ENCODE measurements at places on chromosomes 7 and 10. TPM values are rescaled to one million over a fixed set of nuclear protein-coding genes. Genes with fewer than 3 reads are reported as not detected.

Gene CXCL12
- total RNA-seq, result not detected

Gene MOGAT3
- total RNA-seq, result not detected

Gene EBLN1
- not detected for total RNA-seq

Gene SEMA3D
- total RNA-seq, result not detected

Gene GIMAP7
- total RNA-seq, result 239 TPM

Gene HTR7
- total RNA-seq, result not detected

GRCh38 chr7:14400271-14400670, 410.8 kb upstream of the ETV1 start:
- H3K27ac ChIP-seq, result no peak overlapping the region
- H3K27me3 ChIP-seq, result no peaks in the 10 kb centered on the region
- H3K4me1 ChIP-seq, result no peaks in the 10 kb centered on the region
- no peak overlapping the region for H3K4me3 ChIP-seq
- no peak for DNase-seq

- no peak for DNase-seq
- H3K4me1 ChIP-seq, result peaks cover 9% of the 10 kb centered on the region
- H3K27ac ChIP-seq, result no peak overlapping the region
- H3K4me3 ChIP-seq, result no peak overlapping the region
- H3K27me3 ChIP-seq, result peaks cover 2% of the 10 kb centered on the region
Observed at GRCh38 chr7:26265499-26266075, 26.1 kb upstream of the SNX10 start.

GRCh38 chr10:60448246-60448645, 58.6 kb upstream of the ANK3 start:
- H3K27me3 ChIP-seq, result no peaks in the 10 kb centered on the region
- no peak for DNase-seq
- no peak overlapping the region for H3K27ac ChIP-seq
- H3K4me1 ChIP-seq, result peaks cover 16% of the 10 kb centered on the region

Measured in activated CD4-positive, alpha-beta T cell treated with anti-CD3 and anti-CD28 coated beads, Interleukin-2, amount 10 ng/mL, durations not matched to agents 7 days and 5 days (primary cell).